ENCODE measurements at places on chromosomes 5 and 9.

- no peak for DNase-seq
Measured at GRCh38 chr5:178438796-178439195, 151.4 kb downstream of the COL23A1 start.

DNA sequence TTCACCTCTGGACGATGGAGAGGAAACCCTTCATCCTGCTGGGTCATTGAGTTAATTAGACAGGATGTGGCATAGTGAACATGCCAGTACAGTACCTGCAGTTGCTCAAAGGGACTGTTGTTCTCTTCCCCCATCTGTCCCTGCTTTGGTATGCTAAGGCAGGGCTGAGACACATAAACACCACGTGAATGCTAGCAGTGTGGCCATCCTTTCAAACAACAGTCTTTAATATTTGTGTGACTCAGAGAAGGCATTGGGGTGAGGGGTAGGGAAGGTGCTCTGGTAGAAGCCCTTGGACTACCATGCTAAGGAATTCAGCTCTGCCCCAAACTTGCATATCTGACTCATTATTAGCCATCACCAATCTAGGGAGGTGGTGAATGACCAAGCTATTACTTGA is 180.2 kb upstream of the ZNF618 start:
- no peak for DNase-seq

DNA sequence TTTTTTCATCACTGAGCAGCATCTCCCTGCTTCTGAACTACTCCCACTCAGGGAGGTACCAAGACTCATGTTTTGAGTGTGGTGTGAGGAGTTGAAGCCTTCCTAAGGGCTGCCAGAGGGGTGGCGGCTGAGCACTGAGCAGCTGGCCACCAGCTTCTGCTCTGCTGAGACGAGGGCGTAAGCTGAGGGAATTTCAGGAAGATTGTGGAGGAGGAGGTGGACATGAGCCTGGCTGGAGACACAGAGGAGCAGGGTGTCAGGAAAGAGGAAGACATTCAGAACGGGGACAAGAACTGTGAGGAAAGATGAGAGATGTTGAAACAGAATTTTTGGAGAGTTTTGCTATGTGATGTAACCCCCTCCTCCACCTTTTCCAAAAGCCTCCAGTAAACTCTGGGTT is 7.8 kb downstream of the LCP2 start:
- DNase-seq: no peak

DNA sequence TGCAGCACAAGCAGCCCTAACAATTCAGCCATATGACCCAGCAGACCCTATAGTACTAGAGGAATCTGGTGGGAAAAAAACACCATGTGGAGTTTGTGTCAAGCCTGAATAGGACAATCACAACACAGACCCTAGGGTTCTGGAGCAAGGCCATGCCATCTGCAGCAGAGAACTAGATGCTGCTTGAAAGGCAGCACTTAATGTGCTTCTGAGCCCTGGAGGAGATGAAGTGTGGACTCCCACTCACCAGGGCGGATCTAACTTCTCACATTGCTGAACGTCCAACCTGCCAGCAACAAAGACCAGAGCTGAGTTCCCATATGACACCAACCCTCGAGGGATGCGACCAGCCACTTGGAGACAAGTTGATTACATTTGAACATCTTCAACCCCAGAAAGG is 43.2 kb downstream of the GABBR2 start:
- DNase-seq: no peak

DNA sequence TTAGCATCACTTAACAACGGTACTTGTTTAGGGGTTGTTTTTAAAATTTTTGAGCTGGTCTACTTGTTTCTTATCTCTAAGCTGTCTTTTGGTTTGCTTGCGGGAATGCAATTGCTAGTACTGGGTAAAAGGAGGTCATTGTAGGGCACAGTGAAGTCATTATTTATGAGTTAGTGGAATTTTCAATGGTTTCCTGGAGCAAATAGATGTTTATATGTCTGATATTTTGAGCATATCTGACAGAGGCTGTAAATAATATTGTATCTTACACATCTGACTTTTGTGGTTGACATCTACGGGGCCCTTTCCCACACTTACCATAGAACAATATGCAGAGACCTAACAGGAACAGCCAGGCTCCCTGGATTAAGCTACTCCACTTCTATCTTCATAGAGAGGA is 90.4 kb upstream of the IL6ST start:
- no peak for DNase-seq

DNA sequence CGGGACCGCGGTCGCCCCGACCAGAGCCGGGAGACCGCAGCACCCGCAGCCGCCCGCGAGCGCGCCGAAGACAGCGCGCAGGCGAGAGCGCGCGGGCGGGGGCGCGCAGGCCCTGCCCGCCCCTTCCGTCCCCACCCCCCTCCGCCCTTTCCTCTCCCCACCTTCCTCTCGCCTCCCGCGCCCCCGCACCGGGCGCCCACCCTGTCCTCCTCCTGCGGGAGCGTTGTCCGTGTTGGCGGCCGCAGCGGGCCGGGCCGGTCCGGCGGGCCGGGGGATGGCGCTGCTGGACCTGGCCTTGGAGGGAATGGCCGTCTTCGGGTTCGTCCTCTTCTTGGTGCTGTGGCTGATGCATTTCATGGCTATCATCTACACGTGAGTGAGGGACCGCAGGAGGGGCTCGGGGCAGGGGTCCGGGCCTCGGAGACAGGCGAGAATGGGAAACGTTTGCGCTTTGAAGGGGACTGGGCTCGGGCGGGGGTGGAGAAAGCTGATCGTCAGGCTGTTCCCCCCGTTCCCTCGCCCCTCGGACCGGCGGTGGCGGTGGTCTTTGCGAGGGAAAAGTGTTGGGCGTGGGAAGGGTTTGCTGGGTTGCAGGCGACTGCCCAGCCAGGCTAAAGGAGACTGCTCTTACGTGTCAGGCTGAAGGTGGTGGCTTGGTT is 457 bp downstream of the UGCG start:
- no peak for DNase-seq

- DNase-seq: no peak
Measured at GRCh38 chr5:113202746-113203716, 226.4 kb downstream of the DCP2 start.

- DNase-seq: no peak
Measured at GRCh38 chr5:119453040-119453373, 710 bp downstream of the HSD17B4 start.

DNA sequence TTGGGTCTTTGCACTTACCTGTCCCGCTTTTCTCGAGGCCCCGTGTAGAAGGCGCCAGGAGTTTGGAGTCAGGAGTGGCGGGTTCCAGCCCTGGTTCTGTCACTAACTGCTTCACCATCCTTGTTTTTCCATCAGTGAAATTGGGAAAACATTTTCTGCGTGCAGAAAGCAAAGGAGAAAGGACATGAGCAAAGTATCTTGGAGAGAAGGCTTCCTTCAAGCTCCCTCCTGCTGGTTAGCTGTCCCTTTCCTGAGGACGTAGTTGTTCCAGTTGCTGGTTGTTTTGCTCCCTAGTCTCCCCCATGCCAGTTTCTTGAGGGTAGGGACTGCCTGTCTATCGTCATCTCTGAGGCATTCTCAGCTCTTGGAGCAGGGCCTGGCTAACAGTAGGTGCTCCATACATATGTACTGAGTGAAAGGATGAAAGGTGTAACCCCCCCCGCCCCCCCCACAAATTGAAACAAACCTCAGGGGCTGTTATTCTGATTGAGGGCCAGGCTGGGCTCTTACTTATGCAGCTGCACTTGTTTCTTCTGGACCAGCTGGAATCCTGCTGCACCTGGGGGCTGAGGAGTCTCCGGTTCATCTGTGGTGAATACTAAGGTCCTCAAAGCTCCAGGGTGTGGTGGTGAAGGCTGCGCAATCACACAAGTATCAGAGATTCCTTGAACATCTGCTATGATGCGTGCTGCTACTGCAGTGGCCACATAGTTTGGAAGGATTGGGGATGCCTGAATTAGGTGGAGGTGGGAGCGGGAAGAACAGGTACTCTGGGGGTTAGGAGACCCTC is 1.0 kb downstream of the SMIM3 start:
- DNase-seq: no peak

- DNase-seq: no peak
Measured at GRCh38 chr9:98332405-98332831, 77.0 kb upstream of the TBC1D2 start.

- no peak for DNase-seq
Measured at GRCh38 chr5:87741881-87742280, 329.2 kb upstream of the CCNH start.

DNA sequence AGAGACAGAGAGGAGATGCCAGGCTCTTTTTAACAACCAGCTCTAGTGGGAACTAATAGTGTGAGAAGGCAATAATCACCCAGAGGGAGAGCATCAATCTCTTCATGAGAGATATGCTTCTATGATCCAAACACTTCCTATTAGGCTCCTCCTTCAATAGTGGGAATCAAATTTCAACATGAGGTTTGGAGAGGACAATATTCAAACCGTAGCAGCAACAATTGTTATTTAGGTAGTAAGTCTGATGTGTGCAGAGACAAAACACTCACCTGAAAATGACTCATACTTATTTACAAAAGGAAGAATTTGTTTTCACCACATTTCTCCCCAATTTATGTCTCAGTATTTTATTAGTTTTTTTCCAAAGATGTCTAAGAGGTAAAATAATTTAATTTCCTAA is 144.3 kb downstream of the ST8SIA4 start:
- peak; percentile 15 for DNase-seq

DNA sequence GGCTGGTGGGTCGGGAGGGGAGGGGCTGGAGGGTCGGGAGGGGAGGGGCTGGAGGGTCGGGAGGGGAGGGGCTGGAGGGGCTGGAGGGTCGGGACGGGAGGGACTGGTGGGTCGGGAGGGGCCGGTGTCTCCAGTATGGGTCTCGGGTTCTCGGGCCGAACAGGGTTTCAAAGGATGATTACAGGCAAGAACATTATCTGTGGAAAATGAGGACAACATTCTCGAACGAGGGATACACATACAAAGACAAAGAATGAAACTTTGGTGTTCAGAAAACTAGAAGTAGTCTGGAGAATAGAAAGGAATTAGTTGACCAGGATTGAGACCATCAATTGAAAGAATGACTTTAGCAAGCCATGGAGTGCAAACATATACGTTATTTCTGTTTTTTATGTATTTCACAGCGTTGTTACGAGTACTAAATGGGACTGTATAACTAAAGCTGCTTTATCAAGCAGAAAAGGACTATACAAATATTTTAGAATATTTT is 360 bp upstream of the ZCCHC10 start:
- DNase-seq: no peak

DNA sequence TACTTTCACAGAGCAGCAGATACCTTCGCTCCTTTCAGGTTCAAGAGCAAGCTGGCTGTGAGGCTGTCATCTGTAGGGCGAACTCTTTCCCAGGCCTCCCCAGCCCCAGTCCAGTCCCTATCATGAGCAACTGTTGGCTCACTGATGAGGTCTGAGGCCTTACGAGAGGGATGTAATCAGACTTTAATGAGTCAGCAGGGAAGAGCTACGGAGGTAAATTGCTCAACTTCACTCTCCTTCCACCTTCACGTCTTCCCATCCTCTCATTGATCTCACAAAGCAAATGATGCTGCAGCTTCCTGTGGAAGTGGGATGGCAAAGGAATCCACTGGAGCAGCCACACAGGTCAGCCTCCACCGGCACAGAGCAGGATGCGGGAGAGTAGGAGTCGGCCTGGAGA is 130.7 kb upstream of the TBCA start:
- DNase-seq: no peak

- peak; percentile 99 for DNase-seq
Measured at GRCh38 chr5:148457183-148457620, 73.4 kb downstream of the FBXO38 start.

DNA sequence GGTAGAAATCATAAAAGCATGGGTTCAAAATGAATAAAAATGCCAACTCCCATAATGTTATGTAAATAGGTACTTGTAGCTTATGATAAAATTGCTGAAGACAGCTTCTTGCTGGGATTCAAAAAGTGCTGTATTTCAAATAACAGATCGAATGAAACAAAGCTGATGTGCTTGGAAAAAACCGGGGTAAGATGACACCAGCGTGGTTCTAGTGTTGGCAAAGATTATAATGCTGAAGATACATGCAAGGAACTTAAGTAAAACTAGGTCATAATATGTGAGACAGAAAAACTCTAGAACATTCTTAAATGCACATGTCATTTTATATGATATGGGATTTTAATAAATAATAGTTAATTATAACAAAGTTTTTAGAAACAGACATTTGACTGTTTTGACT is 44.4 kb upstream of the APC start:
- no peak for DNase-seq

DNA sequence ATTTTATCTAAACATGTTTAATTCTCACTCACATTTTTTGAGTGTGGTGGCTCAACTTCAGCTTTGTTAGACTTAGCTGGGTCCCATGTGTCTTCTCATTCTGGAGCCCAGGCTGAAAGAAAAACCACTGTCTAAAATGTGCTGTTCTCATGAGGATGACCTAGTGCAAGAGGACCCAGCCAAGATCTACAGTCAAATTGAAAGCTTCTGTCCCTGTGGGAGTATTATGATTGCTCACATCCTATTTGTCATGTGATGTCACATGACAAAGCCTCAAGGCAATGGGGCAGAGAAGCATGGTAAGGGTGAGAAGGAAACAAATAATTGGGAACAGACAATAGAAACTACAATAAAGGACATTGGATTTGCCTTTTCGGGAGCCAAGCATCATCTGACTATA is 113.4 kb upstream of the ASTN2 start:
- DNase-seq: no peak

GRCh38 chr9:130444565-130445221 is at the start of gene ASS1:
ASS1 (plus strand) TSS chr9:130444961; CDS start chr9:130452229, 7,268 bp downstream.
- no peak for DNase-seq

- no peak for DNase-seq
Measured at GRCh38 chr5:35096932-35097331, 49.2 kb upstream of the AGXT2 start.

DNA sequence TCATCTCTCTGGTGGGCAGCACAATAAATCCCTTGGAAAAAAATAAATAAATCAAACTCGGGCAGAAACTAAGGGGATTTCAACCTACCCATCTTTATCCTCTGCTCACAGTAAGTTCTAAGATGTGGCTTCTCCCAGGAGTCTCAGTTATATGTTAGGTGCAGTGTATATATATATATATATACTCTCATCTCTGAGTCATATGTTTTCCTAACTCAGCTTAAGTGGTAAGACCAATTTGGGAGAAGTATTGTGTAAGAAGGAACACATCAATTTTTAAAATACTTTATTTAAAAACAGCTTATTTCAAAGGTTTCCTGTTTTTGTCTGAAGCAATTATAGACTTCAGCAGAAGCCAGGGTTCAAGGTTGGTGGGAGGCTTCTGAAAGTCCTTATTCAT is 20.3 kb upstream of the OSMR start:
- no peak for DNase-seq

DNA sequence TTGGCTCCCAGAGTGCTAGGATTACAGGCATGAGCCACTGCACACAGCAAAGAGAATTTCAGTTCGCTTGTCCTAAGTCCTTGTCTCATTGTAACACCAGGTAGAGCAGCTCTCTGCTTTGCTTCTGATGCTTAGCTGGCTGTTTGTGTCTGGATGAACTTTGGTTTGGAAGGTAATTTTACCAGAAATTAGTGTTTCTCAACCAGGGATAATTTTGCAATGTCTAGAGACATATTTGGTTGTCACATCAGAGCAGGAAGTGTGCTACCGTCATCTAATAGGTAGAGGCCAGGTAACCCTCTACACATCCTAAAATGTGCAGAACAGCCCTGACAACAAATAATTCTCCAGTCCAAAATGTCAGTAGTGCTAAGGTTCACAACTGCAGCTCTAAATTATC is 108.8 kb downstream of the SNX18 start:
- DNase-seq: no peak

- DNase-seq: no peak
Measured at GRCh38 chr5:126948011-126948355, 82.4 kb downstream of the MARCHF3 start.

Data from NCI-H1436 treated with DMSO at 0.1 percent for 48 hours (cell line).